ENCODE measurements at places on chromosomes 7 and 10. TPM values are rescaled to one million over a fixed set of nuclear protein-coding genes. Genes with fewer than 3 reads are reported as not detected.

Gene TLL2
- 0.64 TPM for total RNA-seq

DNA sequence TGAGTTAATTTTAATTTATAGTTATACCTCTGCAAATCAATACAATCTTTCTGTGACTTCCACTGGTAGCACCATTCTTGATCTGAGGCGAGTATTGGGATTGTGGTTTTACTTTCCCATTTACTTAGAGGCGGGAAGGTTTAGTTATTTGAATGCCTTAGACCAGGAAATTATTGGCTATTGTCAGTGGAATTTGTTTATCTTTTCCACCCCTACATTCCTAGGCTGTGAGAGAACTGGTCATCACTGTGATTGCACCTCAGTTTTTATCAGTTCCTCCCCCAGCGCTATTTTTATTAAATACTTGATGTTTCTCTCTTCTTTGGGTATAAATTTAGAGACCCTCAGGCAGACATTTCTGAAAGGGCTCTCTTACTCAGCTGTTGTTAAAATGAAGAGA is 29.9 kb downstream of the CDK14 start:
- H3K36me3 ChIP-seq: no peaks in the 10 kb centered on the region
- H3K4me1 ChIP-seq: no peaks in the 10 kb centered on the region
- H3K27ac ChIP-seq: no peak overlapping the region
- H3K4me3 ChIP-seq: no peak overlapping the region
- no peaks in the 10 kb centered on the region for H3K27me3 ChIP-seq
- no peak for DNase-seq

DNA sequence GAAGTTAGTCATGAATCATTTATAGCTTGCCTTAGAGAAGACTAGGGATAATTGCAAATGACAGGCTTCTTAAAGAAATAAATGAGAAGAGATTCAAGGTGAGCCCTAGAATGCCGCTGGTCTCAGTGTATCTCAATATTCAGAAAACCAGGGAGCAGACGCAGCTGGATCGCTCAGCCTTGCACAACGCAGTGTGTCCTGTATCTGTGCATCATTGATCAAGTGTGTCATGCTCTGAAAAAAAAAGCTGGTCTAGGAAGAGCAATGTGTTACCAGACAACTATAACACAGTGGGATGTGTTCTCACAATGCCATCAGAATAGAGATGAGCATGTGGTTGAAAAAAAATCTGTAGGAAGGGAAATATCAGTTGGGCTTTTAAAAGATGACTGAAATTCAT is 230.1 kb downstream of the CALN1 start:
- DNase-seq: no peak
- no peaks in the 10 kb centered on the region for H3K4me1 ChIP-seq
- peaks cover 3% of the 10 kb centered on the region for H3K27me3 ChIP-seq
- no peak overlapping the region for H3K27ac ChIP-seq
- H3K4me3 ChIP-seq: no peak overlapping the region
- H3K36me3 ChIP-seq: no peaks in the 10 kb centered on the region

Gene MMD2
- total RNA-seq: not detected

DNA sequence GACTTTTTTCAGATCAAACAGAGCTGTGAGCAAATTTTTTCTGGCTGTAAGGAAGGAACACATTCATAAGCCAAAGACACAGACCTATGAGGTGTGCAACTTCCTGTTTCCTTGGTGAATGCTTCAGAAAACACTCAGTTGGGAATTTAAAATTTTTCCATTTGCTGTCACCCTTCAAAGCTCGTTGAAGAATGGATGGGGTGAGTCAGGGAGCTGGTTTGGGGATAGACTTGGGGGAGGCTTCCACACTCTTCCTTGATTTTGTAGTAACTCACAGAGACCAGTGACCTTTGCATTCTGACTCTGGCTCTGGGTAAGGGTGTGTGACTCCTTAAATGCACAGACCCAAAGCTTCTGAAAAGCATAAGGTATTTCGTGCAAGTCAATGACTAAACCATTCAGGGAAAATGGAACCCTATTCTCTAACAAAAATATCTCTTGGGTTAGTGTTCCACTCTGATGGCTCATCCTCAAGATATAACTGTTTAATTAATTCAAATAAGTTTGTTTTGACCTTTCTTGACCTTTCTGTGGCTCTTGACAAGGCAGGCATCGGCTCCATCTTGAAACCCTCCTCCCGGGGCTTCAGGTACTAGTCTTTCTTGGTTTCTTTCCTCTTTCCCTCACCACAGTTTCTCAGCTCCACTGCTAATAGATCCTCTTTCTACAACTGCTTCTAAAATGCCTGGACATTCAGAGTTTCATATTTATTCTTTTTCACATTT is 227.8 kb upstream of the INHBA start:
- DNase-seq: no peak
- H3K36me3 ChIP-seq: no peaks in the 10 kb centered on the region
- H3K27me3 ChIP-seq: no peaks in the 10 kb centered on the region
- no peak overlapping the region for H3K4me3 ChIP-seq

Gene TRA2A
- total RNA-seq: 106 TPM

GRCh38 chr7:1544178-1544895 is 11.7 kb downstream of the TMEM184A start:
- no peak for DNase-seq
- peaks cover 56% of the 10 kb centered on the region for H3K4me1 ChIP-seq
- peak overlapping the region; percentile 78 for H3K27ac ChIP-seq
- H3K4me3 ChIP-seq: no peak overlapping the region

GRCh38 chr7:133724148-133724547 is 403.0 kb upstream of the LRGUK start:
- no peaks in the 10 kb centered on the region for H3K36me3 ChIP-seq
- no peak overlapping the region for H3K27ac ChIP-seq
- H3K27me3 ChIP-seq: no peaks in the 10 kb centered on the region
- H3K4me1 ChIP-seq: no peaks in the 10 kb centered on the region

Gene SPDYE1
- total RNA-seq: not detected

- no peak overlapping the region for H3K4me3 ChIP-seq
- H3K36me3 ChIP-seq: no peaks in the 10 kb centered on the region
- H3K27ac ChIP-seq: no peak overlapping the region
These were observed 108.4 kb upstream of the ZWINT start for GRCh38 chr10:56469482-56469881.

- H3K27me3 ChIP-seq: no peaks in the 10 kb centered on the region
- H3K4me1 ChIP-seq: no peaks in the 10 kb centered on the region
These were observed 84.6 kb downstream of the VPS50 start for GRCh38 chr7:93316730-93317129.
